Lower lobe of right lung (tissue), 2 donors: ENCODE measurements at places on chromosomes 13 and 19.

DNA sequence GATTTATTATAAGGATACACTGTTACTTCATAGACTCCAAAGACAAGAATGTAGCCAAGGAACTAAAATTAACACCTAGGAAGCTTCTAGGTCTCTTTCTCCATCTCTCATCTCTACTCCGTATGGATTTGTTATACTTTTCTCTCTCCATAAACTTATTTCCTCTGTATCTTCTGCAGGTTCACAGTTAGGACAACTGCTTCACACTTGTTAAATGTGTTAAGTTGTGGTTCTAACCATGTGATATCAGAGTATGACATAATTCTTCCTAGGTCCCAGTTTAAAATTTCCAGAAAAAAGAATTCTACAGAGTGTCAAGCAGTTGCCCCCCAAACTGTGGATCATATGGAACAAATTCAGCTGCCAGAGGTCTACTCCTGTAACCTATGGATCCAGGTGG lies 42.3 kb upstream of the GTF2F2 start:
- no peak overlapping the region for H3K27ac ChIP-seq
- H3K4me1 ChIP-seq, result no peaks in the 10 kb centered on the region
- H3K27me3 ChIP-seq, result no peaks in the 10 kb centered on the region

DNA sequence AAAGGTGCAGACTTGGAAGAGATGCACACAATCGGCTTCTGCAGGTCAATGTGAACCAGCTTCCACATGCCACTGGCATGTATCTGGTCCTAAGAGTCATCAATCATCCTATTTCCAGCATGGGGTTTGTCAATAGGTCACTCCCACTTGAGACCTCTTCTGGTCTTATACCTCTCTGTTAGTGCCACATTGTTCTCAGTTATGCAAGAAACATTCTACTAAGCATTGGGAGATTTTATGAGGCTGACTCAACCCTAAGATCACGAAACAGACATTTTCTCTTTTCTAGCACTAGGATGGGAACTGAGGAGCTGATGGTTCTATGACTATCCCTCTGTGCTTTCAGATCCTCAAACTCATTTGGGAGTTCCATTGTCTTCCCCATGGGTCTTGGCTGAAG lies 581.5 kb upstream of the KLF12 start:
- no peak overlapping the region for H3K27ac ChIP-seq
- no peak overlapping the region for H3K4me3 ChIP-seq
- H3K27me3 ChIP-seq, result no peaks in the 10 kb centered on the region
- H3K36me3 ChIP-seq, result no peaks in the 10 kb centered on the region
- no peaks in the 10 kb centered on the region for H3K4me1 ChIP-seq

GRCh38 chr19:16660763-16661479 lies at the start of gene TMEM38A:
Gene TMEM38A, plus strand, starts transcription at chr19:16661139. Its CDS starts 79 bp downstream, at chr19:16661218.
- H3K27me3 ChIP-seq, result no peaks in the 10 kb centered on the region
- peaks cover 30% of the 10 kb centered on the region for H3K4me1 ChIP-seq
- H3K4me3 ChIP-seq, result peak within 1 kb of the TSS; percentile 86
- DNase-seq, result peak; percentile 65

- peaks cover 51% of the 10 kb centered on the region for H3K36me3 ChIP-seq
- H3K4me1 ChIP-seq, result peaks cover 13% of the 10 kb centered on the region
- H3K27me3 ChIP-seq, result no peaks in the 10 kb centered on the region
- H3K27ac ChIP-seq, result peak overlapping the region; percentile 97
Observed at GRCh38 chr19:17216058-17216670, 1.0 kb downstream of the USE1 start.

- H3K4me3 ChIP-seq, result no peak overlapping the region
- no peaks in the 10 kb centered on the region for H3K36me3 ChIP-seq
- H3K27me3 ChIP-seq, result no peaks in the 10 kb centered on the region
- no peak overlapping the region for H3K27ac ChIP-seq
- no peaks in the 10 kb centered on the region for H3K4me1 ChIP-seq
Observed at GRCh38 chr13:50788551-50789210, 54.8 kb downstream of the DLEU7 start.

GRCh38 chr13:30776661-30777060 lies 41.3 kb downstream of the ALOX5AP start:
- H3K27ac ChIP-seq, result no peak overlapping the region
- no peak for DNase-seq
- no peak overlapping the region for H3K4me3 ChIP-seq
- no peaks in the 10 kb centered on the region for H3K36me3 ChIP-seq
- no peaks in the 10 kb centered on the region for H3K27me3 ChIP-seq

- H3K27me3 ChIP-seq, result no peaks in the 10 kb centered on the region
- H3K4me1 ChIP-seq, result no peaks in the 10 kb centered on the region
- H3K4me3 ChIP-seq, result no peak overlapping the region
- no peaks in the 10 kb centered on the region for H3K36me3 ChIP-seq
- H3K27ac ChIP-seq, result no peak overlapping the region
- no peak for DNase-seq
Observed at GRCh38 chr13:30019648-30020626, 169.5 kb upstream of the UBL3 start.

DNA sequence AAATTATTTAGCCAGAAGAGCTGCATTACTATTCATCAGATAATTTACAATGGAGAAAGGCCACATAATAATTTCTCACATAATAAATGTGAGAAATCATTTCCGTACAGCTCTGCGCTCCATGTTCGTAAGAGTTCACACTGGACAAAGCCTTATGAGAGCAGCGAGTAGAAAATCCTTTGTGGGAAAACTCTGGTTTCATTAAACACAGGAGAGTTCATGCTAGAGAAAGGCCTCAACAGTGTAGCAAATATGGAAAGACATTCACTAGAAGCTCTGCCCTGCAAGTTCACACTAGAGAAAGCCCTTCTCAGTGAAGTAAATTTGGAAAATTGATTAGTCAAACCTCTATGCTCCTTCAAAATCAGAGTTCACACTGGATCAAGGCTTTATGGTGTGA lies 8.4 kb downstream of the ZNF776 start:
- H3K27me3 ChIP-seq, result no peaks in the 10 kb centered on the region
- no peaks in the 10 kb centered on the region for H3K4me1 ChIP-seq
- DNase-seq, result no peak

DNA sequence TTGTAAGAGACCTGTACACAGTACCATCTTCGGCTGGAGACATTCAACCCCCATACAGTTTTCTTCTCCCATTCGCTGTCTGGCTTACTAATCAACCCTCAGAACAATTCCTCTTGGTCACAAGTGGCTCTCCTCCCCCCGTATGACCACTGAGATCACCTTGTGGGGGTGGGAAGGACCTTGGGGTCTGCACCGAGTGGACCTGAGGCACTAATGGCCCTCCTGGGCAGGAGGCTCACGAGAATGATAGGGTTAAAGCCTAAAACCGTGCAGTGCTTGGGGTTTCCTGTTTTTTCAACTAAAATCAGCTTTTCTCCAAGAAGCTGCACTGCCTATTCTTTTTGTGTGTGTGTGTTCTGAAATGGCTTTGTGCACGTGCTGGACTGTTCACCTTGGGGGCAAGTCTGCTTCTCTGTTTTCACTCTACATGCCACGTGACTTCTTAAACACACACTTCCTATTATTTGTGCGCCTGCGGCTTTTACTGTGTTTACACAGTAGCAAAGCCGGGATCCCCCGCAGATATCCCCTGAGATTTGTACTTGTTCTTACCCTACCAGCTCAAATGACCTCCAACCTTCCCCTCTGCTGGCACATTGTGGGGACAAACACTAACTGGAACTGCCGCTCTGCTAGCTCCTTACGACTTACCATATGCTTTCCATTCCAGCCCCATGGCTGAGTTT lies 12.3 kb downstream of the RBM26 start:
- no peaks in the 10 kb centered on the region for H3K27me3 ChIP-seq
- H3K36me3 ChIP-seq, result peaks cover 10% of the 10 kb centered on the region
- DNase-seq, result peak; percentile 45

DNA sequence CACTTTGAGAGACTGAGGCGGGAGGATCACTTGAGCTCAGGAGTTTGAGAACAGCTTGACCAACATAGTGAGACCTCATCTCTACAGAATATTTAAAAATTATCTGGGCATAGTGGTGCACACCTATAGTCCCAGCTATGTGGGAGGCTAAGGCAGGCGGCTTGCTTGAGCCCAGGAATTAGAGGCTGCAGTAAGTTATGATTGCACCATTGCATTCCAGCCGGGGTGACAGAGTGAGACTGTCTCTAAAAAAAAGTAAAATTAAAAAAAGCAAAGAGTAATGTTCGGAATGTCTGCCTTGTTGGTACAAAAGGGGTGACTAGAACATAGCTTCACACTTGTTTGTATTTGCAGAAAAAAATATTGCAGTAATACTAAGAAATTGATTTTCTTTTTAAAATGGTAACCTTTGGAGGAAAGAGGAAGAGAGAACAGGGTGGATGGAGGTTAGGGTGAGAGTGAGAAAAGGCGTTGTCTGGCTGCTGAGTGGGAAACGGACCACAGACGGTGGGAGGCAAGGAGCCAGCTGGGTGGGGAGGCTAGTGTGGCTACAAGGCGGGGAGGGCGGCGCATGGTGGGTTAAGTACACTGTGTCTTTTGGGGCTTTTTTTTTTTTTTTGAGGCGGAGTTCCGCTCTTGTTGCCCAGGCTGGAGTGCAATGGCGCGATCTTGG lies 10.2 kb downstream of the PPP1R14A start:
- no peaks in the 10 kb centered on the region for H3K27me3 ChIP-seq
- H3K4me3 ChIP-seq, result no peak overlapping the region
- peak overlapping the region; percentile 60 for H3K27ac ChIP-seq
- peaks cover 26% of the 10 kb centered on the region for H3K4me1 ChIP-seq
- no peak for DNase-seq

DNA sequence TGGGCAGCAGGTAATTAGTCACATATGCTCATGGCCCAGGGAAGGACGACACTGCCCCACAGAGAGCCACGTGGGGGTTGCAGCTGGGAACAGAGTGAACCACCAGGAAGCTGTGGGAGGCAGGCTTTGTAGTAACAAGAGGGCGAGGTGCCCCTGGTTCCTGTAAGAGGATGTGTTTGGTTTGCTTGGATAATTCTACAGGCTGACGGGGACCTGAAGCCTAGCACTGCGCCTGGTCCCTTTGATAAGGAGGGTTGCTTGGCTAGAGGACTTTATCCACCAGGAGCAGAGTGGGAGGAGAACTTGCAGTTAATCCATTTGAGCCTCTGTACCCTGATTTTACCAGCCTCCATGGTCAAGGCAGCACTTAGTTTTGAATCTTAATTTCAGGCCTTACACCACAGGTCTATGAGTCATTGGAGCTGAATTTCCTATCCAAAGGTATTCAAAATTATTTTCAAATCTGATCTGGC lies 67.4 kb upstream of the CLDN10 start:
- H3K27ac ChIP-seq, result no peak overlapping the region
- no peaks in the 10 kb centered on the region for H3K4me1 ChIP-seq
- no peaks in the 10 kb centered on the region for H3K27me3 ChIP-seq
- no peaks in the 10 kb centered on the region for H3K36me3 ChIP-seq

DNA sequence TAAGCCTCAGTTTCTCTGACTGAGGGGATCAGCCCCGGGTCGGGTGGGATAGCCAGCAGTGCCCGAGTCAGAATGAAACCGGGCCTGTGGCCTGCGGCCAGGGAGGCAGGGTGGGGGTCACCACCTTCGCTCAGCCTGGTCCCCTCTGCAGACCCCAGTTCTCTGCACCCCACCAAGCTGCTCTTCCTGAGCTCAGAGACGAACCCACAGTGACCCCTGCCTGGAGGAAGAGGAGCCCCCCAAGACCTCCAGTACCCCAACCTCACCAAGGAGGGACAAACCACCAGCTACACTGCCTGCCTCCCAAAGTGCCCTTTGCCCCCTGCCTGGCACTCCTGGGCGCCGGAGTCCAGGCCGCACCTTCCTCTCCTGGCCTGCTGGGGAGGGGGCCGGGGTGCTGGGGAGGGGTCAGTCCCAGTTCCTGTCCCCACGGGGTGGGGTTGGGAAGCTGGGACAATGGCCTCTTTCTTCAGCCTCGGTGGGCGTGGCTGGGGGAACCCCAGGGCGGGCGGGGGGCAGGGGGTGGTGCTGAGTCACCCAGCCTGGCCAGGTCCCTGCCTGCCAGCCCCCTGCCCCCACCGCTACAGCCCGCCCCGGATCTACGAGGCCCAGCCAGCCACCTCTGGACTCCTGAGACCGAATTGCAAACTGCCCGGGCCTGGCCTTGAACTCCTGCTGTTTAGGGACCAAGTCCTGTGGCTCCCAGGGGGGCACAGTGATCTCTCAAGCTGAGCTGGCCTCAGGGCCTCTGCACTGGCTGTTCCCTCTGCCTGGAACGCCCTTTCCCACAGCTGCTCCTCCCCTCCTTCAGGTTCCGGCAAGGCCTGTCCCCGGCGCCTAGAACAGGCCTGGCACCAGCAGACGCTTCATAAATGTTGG lies 14.3 kb downstream of the ZBTB7A start:
- DNase-seq, result peak; percentile 68
- no peaks in the 10 kb centered on the region for H3K27me3 ChIP-seq
- H3K4me1 ChIP-seq, result peaks cover 32% of the 10 kb centered on the region
- H3K36me3 ChIP-seq, result peaks cover 71% of the 10 kb centered on the region
- H3K4me3 ChIP-seq, result peak overlapping the region; percentile 23

- peak; percentile 49 for DNase-seq
- no peak overlapping the region for H3K27ac ChIP-seq
- no peaks in the 10 kb centered on the region for H3K27me3 ChIP-seq
- H3K4me1 ChIP-seq, result peaks cover 16% of the 10 kb centered on the region
Observed at GRCh38 chr13:106376401-106377112, 158.9 kb downstream of the EFNB2 start.

DNA sequence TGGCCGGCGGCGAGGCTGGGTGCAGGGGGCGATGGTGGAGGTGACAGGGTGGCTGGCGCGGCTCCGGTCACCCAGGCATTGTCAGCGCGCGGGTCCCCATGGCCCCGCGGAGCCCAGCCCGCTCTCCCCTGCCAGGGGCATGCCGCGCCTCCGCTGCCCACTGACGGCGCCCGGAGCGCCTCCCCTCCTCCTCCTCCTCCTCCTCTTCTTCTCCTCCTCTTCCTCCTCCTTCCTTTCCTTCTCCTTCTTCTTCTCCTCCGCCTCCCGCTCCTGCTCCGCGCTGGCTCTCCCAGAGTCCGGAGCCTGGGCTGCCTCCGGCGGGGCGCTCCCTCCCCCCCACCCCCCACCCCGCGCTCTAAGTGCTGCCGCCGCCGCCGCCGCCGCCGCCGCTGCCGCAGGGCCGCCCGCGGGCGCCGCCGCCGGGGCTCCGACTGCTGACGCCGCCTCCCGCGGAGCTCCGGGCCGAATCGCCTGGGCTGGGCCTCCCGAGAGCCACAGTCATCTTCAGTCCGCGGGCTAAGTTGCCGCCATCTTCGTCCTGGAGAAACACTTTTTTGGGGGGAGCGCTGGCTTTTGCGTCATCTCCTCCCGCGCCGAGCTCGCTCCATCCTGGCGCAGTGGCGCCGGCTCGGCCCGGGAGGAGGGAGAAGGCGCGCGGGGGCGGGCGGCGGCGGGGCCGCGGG lies 348.3 kb downstream of the LIG4 start:
- H3K27me3 ChIP-seq, result peaks cover 37% of the 10 kb centered on the region
- no peaks in the 10 kb centered on the region for H3K36me3 ChIP-seq
- DNase-seq, result no peak
- H3K4me1 ChIP-seq, result peaks cover 8% of the 10 kb centered on the region
- peak overlapping the region; percentile 51 for H3K4me3 ChIP-seq
